ENCODE measurements at places on chromosomes 3 and 15. TPM values are rescaled to one million over a fixed set of nuclear protein-coding genes. Genes with fewer than 3 reads are reported as not detected.

DNA sequence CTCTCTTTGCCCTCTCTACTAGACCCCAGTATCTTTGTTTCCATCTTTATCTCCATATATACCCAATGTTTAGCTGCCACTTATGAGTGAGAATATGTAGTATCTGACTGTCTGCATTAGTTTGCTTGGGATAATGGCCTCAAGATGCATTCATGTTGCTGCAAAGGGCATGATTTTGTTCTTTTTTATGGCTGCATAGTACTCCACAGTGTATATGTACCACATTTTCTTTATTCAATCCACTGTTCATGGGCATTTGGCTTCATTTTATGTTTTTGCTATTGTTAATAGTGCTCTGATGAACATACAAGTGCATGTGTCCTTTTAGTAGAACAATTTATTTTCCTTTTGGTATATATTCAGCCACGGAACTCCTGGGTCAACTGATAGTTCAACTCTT lies 671.5 kb upstream of the GRM7 start:
- DNase-seq: no peak

Gene ROPN1
- total RNA-seq: not detected

DNA sequence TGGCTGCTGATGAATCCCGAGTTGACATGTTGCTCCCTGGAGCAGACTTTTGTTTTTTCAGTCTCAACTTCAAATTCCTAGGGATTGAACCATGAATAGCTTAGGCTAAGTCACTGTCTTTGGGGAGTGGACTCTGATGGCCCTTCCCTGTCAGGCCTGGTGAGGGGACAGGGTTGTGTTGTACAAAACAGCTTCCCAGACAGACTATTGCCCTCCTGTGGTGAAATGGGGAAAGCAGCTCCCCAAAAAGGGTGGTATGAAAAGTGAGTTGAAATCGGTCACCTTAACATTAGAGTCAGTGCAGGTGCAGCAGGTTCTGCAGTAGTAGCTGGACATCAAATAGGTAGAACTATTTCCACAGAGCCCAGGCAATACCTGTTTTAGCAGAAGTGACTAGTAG lies 775.6 kb downstream of the ROBO2 start:
- DNase-seq: peak; percentile 6

Gene TNIK
- 1.0 TPM for total RNA-seq

GRCh38 chr15:32824777-32825176 lies 107.0 kb downstream of the GREM1 start:
- peak; percentile 92 for DNase-seq

DNA sequence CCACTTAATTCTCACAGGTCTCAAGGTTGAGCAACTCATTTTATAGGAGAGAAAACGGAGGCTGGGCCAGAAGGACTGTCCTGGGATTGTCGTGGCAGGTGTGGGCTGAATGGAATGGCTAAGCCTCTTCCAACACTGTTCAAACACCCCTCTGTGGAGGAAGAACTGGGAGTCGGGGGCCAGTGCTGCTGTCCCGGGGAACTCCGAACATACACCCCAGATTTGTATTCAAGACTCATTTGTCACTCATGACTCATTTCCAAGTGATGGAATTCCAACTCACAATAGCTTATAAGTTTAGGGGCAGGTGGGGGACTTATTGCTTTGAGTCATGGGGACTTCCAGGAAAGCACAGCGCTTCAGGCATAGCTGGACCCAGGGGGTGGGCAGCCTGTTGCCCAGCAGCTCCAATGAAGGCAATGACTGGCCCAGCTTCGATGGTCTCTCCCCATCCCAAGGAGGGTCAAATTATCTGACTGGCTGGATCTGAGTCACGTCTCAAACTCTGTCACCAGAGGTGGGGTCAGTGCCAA lies 72.5 kb downstream of the TM2D3 start:
- peak; percentile 4 for DNase-seq

GRCh38 chr3:52196977-52197376 lies 983 bp upstream of the ALAS1 start:
- no peak for DNase-seq

GRCh38 chr15:100880139-100880896 lies 687 bp downstream of the ALDH1A3 start:
- DNase-seq: peak; percentile 15

GRCh38 chr15:96321639-96322535 lies 8.6 kb upstream of the NR2F2 start:
- DNase-seq: peak; percentile 68

Gene LRTM1
- total RNA-seq: not detected

DNA sequence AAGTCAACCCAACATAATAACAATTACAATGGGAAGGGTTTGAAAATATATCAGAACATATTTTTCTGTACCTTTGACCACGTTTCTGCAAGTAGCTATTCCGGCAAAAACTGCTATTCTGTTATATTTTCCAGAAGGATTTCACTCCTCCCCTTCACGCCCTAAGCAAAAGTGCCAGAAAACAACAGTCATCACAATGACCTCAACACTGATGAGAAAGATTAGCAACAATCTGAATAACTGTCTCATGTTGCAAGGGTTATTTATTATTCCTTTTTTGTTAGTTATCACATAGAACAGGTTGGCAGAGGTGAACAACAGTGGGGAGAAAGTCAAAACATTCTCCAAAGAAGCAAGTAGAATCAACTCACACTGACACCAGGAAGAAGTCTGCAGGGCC lies 269.4 kb upstream of the ARRDC4 start:
- DNase-seq: no peak

DNA sequence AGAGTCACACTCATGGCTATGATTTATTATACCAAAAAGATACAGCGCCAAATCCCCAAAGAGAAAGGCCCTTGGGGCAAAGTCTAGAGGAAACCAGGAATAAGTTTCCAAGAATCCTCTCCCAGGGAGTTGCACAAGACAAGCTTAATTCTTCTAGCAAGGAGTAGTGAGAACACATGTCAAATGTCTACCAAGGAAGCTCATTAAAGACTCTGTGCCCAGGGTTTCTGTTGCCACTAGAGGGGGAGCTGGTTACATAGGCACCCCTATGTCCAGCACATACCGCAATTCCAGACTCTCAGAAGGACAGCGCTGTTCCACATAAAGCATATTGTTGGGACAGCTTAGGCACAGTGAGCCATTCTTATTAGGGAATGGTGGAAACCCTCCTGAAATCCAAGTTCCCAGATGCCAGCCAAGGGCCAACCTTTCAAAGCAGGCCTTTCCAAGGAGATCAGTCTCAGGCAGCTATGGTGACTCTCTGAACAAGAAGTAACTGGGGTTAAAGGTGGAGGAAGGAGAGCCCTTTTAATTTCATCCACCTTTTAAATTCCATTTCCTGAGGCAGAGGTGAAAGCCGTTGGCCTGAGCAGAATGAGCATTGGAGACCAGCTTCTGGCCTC lies 194.2 kb downstream of the UACA start:
- peak; percentile 61 for DNase-seq
